ENCODE measurements at places on chromosomes 12 and 14.

DNA sequence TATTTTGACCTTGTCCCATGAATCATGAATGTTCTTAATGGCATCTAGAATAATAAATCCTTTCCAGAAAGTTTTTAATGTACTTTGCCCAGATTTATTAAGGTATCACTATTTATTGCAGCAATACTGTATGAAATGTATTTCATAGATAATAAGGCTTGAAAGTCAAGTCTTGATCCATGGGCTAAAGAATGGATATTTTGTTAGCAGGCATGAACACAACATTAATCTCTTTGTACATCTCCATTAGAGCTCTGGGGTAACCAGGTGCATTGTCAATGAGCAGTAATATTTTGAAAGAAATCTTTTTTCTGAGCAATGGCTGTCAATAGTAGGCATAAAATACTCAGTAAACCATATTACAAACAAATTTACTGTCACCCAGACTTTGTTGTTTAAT is 141.6 kb upstream of the RPL10L start:
- no peak for DNase-seq

- no peak for DNase-seq
Measured at GRCh38 chr14:56630707-56631106, 51.1 kb downstream of the TMEM260 start.

GRCh38 chr12:10031771-10032175 is 1.3 kb downstream of the CLEC9A start:
- no peak for DNase-seq

DNA sequence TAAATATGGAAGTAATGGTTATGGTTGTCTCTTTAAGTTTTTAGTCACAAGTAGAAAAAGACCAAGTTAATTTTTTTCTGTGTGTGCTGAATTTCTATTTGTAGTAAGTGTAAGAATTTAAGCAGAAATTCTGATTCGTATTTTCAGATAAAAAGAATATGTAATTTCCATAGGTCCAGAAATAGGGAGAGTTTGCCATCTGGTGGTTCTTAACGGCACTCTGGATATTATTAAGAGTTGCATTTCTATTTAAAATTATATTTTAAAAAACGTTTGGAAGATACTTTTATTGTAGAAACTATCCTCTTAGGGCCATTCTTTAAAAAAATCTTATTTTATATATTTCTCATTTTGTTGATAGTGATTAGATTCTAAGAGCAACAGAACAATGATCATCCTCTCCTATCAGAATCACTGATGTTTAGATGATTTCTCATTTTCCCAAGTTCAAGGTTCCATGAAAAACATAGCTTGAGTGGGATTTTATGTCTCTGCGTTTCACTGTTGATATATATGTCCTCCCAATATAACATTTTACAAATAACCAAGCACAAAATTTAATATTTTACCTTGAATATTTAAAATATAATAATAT is 88.3 kb downstream of the LRRK2 start:
- no peak for DNase-seq

DNA sequence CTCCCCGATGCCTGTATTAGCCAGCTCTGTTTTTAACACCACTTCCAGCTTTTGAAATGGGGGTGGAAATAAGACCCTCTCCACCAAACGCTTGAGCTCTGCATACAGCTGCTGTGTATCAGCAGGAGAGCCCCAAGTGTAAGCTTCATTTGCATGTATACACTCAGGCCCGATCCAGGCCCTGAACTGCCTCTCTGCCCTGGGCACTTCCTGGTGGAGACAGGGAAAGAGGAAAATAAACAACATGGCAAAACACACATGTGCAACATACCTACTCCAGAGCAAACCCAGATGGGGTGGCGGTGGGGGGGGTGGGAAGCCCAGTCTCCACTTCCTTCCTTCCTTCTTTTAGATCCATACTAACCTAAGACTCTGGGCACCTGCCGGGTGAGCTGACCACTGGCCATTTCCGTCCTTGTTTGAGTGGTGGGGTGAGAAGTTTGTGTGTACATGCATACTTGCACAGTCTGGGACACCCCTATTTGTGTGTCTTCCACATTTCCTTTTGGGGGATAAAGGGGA is 55.3 kb downstream of the RBM19 start:
- no peak for DNase-seq

Data from caudate nucleus (tissue), 63 donors.